ENCODE measurements at places on chromosomes 5 and 9.

GRCh38 chr9:136079916-136080246, 15.2 kb downstream of the NACC2 start:
- DNase-seq, result no peak

DNA sequence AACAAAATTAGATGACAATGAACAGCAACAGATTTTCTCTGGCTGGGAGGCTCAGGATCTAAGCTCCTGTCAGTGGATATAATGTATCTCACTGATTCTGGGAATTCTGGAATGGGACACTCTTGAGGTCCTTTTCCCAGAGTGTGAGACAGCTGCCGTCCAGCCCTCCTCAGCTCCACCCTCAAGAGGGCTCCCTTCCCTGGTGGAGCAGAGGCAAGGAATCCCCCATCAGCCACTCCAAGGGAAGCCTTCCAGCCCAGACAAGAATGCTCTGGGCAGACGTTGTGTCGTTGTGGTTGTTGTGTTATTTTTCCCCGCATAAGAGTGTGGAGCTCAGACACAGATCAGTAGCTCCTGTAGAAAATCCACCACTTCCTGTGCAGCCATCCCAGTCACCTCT, 47.7 kb upstream of the ATP10B start:
- DNase-seq, result no peak

GRCh38 chr5:50593681-50594080, 72.8 kb upstream of the PARP8 start:
- DNase-seq, result no peak

- DNase-seq, result peak; percentile 77
These were observed 13.1 kb downstream of the HMHB1 start for GRCh38 chr5:143824851-143825720.

GRCh38 chr9:81849631-81850259, 78.5 kb upstream of the SPATA31D4 start:
- DNase-seq, result no peak

- DNase-seq, result no peak
These were observed 31.9 kb upstream of the SSBP2 start for GRCh38 chr5:81782811-81783210.

DNA sequence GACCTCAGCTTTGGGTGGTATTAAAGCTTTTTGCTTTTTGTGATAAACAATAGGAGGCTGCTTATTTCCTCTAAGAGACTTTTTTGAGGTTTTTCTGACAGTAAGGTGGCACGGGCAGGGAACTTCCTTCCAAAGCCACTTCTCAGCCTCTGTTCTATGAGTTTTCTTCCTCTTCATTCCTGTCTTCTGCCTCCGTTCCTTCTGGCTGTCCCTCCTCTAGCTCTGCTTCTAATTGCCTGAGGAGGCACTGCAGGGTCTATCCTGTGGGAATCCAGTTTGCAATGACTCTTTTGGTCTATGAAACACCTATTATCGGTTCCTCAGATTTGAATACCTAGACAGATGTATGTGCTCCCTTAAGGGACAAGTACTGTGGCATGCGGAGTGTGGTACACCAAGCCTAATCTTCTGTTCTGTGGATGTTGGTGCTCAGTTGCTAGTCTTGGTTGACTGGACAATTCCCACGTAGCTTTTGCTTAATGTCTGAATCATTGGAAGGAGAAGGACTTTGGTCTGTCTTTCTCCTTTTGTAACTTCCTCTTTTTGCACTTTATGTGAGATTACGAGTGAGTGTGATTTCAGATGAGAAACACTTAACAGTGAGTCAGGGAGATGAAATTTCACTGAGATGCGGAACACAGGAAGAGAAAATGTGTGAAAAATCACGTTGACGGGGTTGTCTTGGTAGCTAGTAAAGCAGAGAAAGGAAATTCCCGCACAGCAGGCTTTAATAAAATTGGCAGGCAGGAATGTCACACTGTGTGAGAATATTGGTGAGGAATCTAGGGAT, 305.2 kb downstream of the EFNA5 start:
- DNase-seq, result no peak

GRCh38 chr5:90740244-90740799, 181.7 kb downstream of the ADGRV1 start:
- DNase-seq, result no peak

GRCh38 chr5:66897356-66897755, 299.2 kb downstream of the CD180 start:
- no peak for DNase-seq

DNA sequence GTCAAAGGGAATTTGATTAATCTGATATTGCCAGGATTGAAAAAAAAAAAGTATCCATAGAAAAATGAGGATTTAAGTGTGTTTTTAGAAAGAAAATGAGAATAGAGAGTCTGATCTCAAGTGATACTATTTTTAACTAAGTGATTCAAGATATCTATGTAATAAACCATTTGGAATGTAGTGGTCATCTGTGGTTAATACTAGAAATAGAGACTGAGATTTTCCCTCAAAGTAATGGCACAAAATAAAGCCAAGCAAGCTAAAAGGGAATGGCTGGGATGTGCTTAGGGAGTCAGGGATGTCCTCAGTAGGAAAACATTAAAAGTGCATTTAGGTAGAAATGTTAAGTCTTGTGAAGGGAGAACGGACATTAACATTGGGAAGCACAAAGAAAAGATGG, 90.6 kb downstream of the FBXO4 start:
- no peak for DNase-seq

GRCh38 chr9:131098391-131099101, 2.2 kb downstream of the AIF1L start:
- no peak for DNase-seq

GRCh38 chr5:39113354-39113953, 39.3 kb upstream of the RICTOR start:
- no peak for DNase-seq

- no peak for DNase-seq
These were observed 166.8 kb upstream of the IER5L start for GRCh38 chr9:129344641-129345495.

DNA sequence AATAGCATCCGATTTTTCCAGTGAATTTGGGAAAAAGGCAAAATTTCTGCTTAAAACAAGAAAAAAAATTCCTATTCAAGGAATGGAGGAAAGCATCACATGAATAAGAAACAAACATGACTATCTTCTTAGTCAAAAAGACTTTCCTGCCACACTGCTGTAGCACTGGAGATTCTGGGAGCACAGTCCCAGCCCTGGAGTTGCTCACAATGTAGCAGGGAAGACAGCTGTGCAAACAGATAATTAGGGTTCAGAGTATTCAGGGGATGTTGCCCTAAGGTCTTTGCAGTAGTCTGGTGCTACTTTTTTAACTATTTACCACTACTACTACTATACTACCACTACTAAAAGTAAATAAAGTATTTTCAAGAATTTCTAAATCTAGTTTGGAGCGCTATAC, 86.5 kb downstream of the BNC2 start:
- DNase-seq, result no peak

- no peak for DNase-seq
These were observed 311.1 kb downstream of the RFX3 start for GRCh38 chr9:3214741-3215140.

GRCh38 chr9:20770947-20771346, 86.9 kb downstream of the FOCAD start:
- DNase-seq, result no peak

GRCh38 chr9:15421532-15421931, 1.1 kb upstream of the SNAPC3 start:
- no peak for DNase-seq

- no peak for DNase-seq
These were observed 38.1 kb upstream of the DENND4C start for GRCh38 chr9:19192202-19193028.

GRCh38 chr9:88746029-88746742, 211.2 kb downstream of the NXNL2 start:
- DNase-seq, result no peak

- no peak for DNase-seq
These were observed 152.9 kb upstream of the PHYKPL start for GRCh38 chr5:178385496-178385890.

DNA sequence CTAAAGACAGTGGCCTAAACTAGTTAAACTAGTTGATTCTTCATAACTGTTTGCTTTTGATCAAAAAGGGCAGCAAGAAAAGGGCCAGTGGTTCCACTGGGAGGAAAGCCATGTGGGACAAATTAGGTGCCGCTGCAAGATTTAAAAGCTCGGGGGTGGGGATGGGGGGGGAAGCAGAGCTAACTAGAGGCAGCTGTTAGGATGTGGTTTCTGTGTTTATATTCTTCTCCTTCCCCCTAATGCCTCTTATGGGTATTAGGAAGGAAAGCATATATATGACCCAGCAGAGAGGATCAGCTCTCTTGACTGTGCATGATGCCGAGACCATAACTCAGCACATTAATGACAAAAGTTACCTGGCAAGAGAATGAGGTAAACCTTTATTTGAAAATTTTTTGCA, 65.7 kb downstream of the EFNA5 start:
- DNase-seq, result no peak

GRCh38 chr5:113017881-113018635, 41.5 kb downstream of the DCP2 start:
- no peak for DNase-seq
